ENCODE measurements at places on chromosomes 11 and 22. TPM values are rescaled to one million over a fixed set of nuclear protein-coding genes. Genes with fewer than 3 reads are reported as not detected.

Gene LMO2
- total RNA-seq, result 42.7 TPM

Gene OR51L1
- total RNA-seq, result not detected

Gene MRGPRG
- total RNA-seq, result not detected

Gene MMP1
- total RNA-seq, result 2,455 TPM

Gene KRTAP5-7
- not detected for total RNA-seq

Gene C11orf42
- not detected for total RNA-seq

Gene LARGE2
- total RNA-seq, result under 0.01 TPM

Gene GTSE1
- 7.5 TPM for total RNA-seq

Gene NAALADL1
- total RNA-seq, result 5.5 TPM

Gene TLCD5
- 9.3 TPM for total RNA-seq

Gene OR10A2
- not detected for total RNA-seq

Gene HBB
- not detected for total RNA-seq

Gene PLAAT5
- not detected for total RNA-seq

Gene CRYBB2
- total RNA-seq, result not detected

Gene SYVN1
- 10.7 TPM for total RNA-seq

Gene FAM180B
- total RNA-seq, result not detected

Gene OR4A16
- total RNA-seq, result not detected

Gene KCNQ1OT1
- total RNA-seq, result 0.65 TPM

Gene CATSPERZ
- 0.61 TPM for total RNA-seq

Gene CCDC90B
- total RNA-seq, result 76.0 TPM

Gene OR6M1
- total RNA-seq, result not detected

Gene LRRC32
- total RNA-seq, result 23.9 TPM

Gene TMEM191C
- 0.61 TPM for total RNA-seq

Gene PATE2
- not detected for total RNA-seq

Gene ART5
- not detected for total RNA-seq

Gene TIGD3
- total RNA-seq, result not detected

Gene KRTAP5-9
- total RNA-seq, result not detected

Gene WT1
- not detected for total RNA-seq

Gene TRIM34
- 5.8 TPM for total RNA-seq

Gene NRXN2
- not detected for total RNA-seq

Gene APOL1
- total RNA-seq, result 10.7 TPM

Gene CRYAB
- total RNA-seq, result not detected

Gene OR52E1
- total RNA-seq, result not detected

Gene MORC2
- total RNA-seq, result 17.0 TPM

Gene BEST1
- total RNA-seq, result under 0.01 TPM
